ENCODE measurements at places on chromosomes 5 and 9. TPM values are rescaled to one million over a fixed set of nuclear protein-coding genes. Genes with fewer than 3 reads are reported as not detected.
A peak's percentile ranks its signal among the peaks of the same experiment; 100 is the strongest.

DNA sequence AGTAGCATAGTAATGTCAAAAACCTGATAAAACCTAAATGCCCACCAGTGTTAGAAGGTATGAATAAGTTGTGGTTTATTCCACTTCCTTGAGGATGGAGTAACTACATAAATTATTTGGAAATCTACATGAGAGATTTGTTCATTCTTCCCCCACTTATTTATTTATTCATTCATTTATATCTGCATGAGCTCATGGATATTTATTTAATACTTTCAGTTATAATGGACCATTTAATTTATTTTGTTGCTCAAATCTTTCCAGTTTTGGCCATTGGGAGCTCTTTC, 223.8 kb upstream of the S1PR3 start:
- DNase-seq, result no peak

DNA sequence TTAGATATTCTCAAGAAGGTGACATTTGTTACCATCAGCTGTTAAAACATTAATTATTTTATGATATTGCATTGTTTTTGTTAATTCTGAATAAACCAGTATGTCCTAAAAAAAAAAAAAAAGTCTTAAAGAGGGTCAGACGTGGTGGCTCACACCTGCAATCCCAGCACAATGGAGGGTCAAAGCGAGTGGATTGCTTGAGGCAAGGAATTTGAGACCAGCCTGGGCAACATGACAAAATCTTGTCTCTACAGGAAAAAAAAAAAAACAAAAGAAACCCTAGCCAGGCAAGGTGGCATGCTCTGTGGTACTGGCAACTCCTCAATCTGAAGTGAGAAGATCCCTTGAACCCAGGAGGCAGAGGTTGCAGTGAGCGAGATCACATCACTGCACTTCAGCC, 46.8 kb downstream of the CYLC2 start:
- no peak for DNase-seq

Gene TLX3
- total RNA-seq, result not detected

- DNase-seq, result no peak
Measured at GRCh38 chr5:9833871-9834270, 203.7 kb upstream of the TAS2R1 start.

DNA sequence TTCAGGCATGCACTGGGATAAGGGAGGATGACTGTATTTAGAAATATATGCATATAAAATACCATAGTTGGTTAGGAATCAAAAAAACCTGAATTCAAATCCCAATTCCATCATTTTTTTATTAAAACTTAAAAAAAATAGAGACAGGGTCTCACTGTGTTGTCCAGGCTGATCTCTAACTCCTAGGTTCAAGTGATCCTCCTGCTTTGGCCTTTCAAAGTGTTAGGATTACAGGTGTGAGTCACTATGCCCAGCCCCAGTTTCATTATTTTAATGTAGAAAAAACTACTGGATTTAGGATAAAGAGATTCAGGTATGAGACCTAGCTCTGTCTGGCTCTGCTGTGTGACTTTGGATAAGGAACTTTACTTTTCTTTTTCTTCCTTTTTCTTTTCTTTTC, 3.3 kb upstream of the LARP1 start:
- DNase-seq, result no peak

DNA sequence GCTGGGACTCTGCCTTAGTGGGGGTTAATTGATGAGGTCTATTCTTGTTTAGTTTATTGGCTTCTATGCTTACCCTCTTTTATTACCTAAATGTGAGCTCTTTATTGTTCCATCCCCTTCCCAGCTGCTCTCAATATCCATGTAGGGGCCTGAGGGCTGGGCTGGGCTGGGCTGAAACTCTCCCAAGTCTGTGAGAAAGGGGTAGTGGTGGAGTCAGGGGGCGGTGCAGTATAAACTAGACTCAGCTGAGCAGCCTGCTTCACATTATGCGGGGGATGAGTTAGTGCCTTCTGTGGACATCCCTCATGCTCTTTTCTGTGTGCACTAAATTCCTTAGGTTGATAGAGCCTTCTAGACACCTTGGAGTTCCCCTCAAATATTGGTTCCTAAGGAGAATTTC, 451.8 kb upstream of the PTGER4 start:
- peak; percentile 21 for DNase-seq

Gene CCL27
- total RNA-seq, result not detected

Gene PCBD2
- 4.7 TPM for total RNA-seq

DNA sequence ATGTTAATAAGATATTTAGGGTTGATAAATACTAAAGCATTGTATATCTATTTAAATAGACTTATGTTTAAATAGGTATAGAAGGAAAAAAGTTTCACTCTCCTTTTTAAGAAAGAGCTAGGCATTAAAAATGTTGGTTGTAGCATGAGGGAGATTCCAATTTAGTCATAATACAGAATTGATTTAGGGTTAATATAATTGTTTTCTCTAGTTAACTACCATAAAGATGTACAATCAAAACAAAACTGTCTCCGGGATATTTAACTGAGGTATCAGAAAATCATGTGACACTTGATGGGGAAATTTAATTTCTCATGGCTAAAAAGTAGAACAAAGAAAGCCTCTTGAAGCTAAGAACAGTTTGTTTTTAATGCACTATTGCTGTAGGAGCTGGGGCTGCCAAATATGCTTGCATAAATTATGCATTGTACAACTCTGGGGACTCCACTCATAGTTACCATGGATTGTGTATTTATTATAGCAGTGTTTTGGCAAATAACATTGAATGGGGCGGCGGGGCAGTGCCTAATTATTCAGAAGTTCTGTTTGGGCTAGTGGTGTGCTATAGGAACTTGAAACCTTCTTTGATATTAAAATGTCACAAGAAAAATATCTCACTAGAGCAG, 44.2 kb downstream of the SMC2 start:
- DNase-seq, result no peak

- DNase-seq, result no peak
Measured at GRCh38 chr5:151917904-151918303, 6.7 kb downstream of the GLRA1 start.

DNA sequence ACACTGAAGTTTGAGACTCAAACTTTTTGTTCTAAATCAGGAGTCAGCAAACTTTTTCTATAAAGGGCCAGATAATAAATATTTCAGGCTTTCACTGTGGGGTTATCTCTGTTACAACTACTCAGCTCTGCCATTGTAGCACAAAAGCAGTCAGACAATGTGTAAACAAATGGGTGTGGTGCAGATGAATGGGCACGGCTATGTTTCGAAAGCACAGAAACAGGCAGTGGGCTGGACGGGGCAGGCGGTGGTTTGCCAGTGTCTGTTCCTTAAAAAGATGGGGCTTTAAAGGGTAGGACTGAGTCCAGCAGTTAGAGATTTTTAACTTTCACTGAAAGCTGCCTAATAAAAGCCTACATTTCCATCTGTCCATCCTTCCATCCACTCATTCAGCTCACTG, 48.9 kb downstream of the PFDN1 start:
- DNase-seq, result peak; percentile 44

DNA sequence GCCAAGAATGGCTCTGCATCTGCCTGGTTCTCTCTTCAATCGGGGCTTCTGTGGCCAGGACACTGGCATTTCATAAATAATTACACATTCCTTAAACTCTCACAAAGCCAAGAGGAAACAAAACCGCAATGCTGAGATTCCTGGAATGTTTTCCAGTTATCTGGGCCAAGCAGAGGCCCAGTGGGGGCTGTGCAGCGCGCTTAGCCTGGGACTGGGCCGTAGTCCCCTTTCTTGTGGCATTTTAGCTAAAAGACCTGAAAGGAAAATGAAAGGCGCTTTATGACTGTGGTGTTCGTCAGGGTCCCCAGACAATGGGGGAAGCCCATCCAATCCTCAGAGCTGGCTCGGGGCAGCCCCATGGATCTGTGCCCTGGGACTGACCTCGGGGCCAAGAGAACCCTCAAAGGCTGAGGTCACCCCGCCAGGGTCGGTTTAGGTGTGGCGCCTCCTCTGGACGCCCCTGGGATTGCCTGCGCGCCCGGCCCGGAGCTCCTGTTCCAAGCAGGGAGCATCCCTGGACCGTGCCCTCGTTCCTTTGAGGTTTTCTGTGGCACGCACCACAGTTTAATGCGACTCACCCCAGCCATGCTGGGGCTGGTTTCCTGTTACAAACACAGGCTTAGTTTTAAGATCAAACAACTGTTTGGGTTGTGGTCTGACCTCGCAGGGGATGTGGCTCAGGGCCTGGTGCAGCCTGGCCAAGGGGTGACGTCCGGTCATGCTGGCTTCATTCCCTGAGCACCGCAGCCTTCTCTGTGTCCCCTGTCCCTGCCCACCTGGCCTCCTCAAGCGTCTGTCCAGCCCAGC, 51.5 kb upstream of the NKD2 start:
- DNase-seq, result peak; percentile 97

DNA sequence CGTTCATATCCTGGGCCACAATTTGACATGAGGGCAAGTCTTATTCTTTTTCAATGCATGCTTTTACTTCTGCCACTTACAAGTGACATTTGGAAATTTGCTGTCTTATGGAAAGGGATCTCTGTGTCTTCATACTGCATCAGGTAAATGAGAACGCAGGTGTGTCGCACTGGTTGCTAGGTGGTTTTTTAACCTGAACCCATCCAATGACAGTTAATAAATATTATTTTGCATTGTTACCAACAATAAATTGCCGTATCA, 1.1 kb downstream of the ADAMTS16 start:
- DNase-seq, result no peak

Gene TAF1L
- not detected for total RNA-seq

DNA sequence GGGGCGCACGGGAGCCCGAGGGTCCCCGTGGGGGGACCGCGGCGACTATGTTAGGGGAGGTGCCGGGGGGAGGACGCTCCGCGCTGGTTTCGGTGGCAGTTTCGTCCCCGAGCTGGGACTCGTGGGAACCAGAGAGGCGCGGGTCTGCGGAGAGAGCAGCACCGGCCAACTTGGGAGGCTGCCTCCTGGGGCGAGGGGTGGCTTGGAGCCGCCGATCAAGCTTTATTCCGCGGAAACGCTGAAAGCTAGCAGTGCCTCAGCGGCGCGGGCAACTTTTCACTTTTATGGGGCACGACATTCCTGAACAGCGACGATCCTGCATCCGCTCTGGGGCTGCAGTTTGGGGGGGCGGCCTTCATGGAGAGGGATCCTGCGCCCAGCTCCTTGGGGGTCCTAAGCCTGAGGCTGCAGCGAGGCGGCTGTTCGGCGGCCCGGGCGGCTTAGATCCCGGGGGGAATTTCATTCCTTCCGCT, 369 bp downstream of the OCLN start:
- DNase-seq, result no peak

Gene IL13
- total RNA-seq, result not detected

DNA sequence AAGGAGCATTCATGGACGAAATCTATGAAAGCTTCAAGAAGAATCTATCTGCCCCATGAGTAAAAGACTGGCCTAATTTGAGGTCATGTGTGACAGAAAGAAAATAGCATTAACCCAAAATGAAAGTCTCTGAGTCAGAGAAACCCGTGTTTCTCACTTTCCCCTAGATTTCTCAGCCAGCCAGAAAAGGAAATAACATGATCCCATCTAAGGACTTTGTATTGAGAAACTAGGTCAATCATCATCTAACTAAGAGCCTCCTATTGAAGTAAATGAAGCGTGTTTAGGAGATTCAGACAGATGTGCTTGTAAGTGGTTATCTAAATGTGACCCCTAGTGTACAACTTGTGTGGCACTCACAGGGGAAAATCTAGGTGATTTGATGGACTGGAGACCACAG, 77.3 kb upstream of the ZNF366 start:
- DNase-seq, result peak; percentile 53

- peak; percentile 55 for DNase-seq
Measured at GRCh38 chr9:110148384-110148783, 59.6 kb downstream of the C9orf152 start.

GRCh38 chr5:138466125-138466899, 1.0 kb downstream of the EGR1 start:
- DNase-seq, result peak; percentile 17

DNA sequence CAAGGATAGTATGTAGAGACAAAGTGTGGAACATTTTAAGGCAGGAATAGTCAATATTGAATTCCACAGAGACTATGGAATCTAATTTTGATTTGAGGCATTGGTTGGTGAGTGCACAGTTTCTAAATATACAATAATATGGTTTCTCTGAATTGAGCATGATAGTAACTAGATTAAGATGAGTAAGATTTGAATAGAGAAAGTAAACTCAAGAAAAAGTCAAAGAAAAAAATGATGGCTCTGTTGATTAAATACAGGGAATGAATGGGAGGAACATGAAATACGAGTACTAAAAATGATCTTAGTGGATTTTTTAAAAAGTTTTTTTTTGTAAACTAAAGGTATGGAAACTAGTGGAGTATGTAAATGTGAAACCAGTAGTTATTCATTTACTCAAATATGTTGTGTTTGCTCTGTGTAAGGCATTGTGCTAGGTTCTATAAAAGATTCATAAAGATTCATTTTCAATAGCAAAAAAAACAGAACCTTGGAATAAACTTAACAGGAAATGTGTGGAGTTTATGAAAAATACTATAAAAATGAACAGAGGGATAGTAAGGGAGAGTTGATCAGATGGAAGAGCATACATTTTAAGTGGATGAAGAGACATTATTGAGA, 101.2 kb downstream of the ZCCHC7 start:
- DNase-seq, result no peak

GRCh38 chr9:35517552-35518224, 27.8 kb downstream of the RUSC2 start:
- no peak for DNase-seq

Gene EIF4EBP3
- total RNA-seq, result 0.86 TPM

GRCh38 chr5:179397516-179397915, 52.3 kb upstream of the ADAMTS2 start:
- DNase-seq, result no peak

DNA sequence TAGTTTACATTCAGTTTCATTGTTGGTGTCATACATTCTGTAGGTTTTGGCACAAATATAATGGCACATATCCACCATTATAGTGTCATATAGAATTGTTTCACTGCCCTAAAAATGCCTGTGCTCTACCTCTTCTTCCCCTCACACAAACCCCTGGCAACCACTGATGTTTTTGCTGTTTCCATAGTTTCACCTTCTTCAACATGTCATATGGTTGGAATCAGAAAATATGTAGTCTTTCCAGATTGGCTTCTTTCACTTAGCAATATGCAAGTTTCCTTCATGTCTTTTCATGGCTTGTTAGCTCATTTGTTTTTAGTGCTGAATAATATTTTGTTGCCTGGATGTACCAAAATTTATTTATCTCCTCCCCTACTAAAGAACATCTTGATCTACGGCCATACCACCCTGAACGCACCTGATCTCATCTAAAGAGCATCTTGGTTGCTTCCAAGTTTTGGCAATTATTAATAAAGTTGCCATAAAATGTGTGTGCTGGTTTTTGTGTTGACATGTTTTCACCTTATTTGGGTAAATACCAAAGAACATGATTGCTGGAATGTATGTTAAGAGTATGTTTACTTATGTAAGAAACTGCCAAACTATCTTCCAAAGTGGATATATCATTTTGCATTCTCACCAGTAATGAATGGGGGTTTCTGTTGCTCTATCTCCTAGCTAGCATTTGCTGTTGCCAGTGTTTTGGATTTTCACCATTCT, 17.0 kb upstream of the CDK20 start:
- DNase-seq, result no peak

GRCh38 chr9:21970800-21971640, 23.2 kb downstream of the CDKN2A start:
- no peak for DNase-seq

Data from fibroblast of villous mesenchyme (primary cell).